Aorta (tissue), 5 donors: ENCODE measurements at places on chromosomes 5 and 9. TPM values are rescaled to one million over a fixed set of nuclear protein-coding genes. Genes with fewer than 3 reads are reported as not detected.

DNA sequence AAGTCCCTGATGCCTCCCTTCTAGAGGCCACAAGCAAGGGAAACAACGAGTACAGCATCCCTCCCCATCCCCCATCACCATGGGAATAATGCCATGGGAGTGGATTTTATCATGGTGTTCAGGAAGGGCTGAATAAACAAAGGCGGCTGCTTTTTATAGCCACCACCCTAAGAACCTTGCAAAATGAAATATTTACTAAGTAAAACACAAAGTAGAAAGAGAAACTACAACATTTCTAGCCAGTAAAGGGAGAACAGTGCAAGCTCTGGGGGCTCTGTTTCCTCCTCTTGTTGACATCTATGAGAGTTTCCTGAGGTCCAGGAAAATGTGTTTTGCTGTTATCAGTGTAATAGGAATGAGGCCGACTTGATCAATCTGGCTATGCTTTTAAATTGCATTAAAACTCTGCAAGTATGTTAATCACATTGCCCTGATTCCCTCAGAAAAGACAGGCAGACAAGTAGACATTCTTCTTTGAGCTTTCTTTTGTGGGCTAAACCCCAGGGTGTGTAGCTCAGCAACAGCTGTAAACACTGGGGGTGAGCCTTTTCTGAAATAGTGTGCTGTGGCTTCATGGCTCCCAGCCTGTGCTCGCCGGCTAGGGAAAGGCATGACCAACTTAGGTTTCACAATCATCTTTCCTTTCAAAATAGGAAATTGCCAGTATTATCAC lies 31.1 kb downstream of the SV2C start:
- no peaks in the 10 kb centered on the region for H3K36me3 ChIP-seq
- no peak overlapping the region for H3K4me3 ChIP-seq
- no peak for DNase-seq
- H3K4me1 ChIP-seq = no peaks in the 10 kb centered on the region
- H3K27me3 ChIP-seq = no peaks in the 10 kb centered on the region

- H3K27ac ChIP-seq = no peak overlapping the region
- peaks cover 3% of the 10 kb centered on the region for H3K36me3 ChIP-seq
- H3K4me3 ChIP-seq = no peak overlapping the region
- no peaks in the 10 kb centered on the region for H3K4me1 ChIP-seq
- peak; percentile 51 for DNase-seq
- H3K27me3 ChIP-seq = no peaks in the 10 kb centered on the region
These were observed 5.3 kb downstream of the NINJ1 start for GRCh38 chr9:93128715-93129224.

GFI1B gene
- not detected for polyA plus RNA-seq

IL31RA gene
- 1.3 TPM for polyA plus RNA-seq

DNA sequence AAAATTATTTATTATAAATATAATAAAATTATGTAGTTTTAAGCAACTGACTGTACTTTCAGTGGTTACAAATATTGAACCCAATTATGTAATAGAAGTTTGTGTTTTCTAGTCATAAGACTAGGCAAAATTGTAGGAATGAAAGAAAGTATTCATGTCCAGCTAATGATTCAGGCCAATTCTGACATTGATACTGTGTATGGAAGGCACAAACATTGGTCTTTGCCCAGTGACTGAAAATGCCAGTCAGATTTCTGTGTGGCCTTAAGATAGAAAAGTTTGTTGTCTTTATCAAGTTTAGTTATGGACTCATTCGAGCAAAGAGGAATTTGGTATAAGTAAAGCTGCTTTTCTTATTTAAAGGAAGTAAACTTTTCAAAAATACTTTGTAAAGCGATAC lies 60.3 kb downstream of the SLC12A2 start:
- H3K27me3 ChIP-seq = no peaks in the 10 kb centered on the region
- no peaks in the 10 kb centered on the region for H3K4me1 ChIP-seq
- H3K4me3 ChIP-seq = no peak overlapping the region

RPL12 gene
- 3,006 TPM for polyA plus RNA-seq

DNA sequence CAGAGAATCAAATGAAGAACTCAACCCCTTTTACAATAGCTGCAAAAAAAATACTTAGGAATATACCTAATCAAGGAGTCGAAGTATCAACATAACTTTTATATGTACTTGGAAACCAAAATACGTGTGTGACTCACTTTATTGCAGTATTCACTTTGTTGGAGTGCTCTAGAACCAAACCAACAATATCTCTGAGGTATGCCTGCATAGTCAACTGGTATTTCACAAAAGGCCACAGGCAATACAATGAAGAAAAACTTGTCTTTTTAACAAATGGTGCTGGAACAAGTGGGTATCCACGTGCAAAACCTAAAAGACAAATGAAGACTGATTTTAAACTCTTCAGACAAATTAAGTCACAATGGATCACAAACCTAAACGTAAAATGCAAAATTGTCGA lies 385.7 kb downstream of the TLE1 start:
- no peak overlapping the region for H3K4me3 ChIP-seq
- no peak for DNase-seq
- no peak overlapping the region for H3K27ac ChIP-seq
- H3K4me1 ChIP-seq = no peaks in the 10 kb centered on the region
- H3K36me3 ChIP-seq = no peaks in the 10 kb centered on the region

IL4 gene
- polyA plus RNA-seq = not detected

DNA sequence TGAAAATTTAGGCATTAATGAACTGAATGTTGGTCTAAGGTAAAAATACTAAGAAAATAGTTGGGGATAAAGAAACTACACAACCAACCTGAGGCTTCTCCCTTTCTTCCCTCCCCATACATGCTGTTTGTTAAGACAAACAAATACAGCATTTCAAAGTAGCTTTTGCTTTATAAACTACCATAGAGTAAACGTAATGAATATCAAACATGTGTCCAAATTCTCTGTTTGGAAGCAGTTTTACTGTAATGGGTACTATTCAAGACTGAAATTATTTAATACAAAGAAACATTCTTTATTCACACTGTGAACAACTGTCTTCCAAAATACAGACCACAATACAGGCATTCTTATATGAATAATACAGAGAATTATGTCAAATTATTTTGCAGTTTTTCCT lies 52.0 kb downstream of the SLC44A1 start:
- H3K27me3 ChIP-seq = no peaks in the 10 kb centered on the region
- no peak for DNase-seq
- H3K4me3 ChIP-seq = no peak overlapping the region

DNA sequence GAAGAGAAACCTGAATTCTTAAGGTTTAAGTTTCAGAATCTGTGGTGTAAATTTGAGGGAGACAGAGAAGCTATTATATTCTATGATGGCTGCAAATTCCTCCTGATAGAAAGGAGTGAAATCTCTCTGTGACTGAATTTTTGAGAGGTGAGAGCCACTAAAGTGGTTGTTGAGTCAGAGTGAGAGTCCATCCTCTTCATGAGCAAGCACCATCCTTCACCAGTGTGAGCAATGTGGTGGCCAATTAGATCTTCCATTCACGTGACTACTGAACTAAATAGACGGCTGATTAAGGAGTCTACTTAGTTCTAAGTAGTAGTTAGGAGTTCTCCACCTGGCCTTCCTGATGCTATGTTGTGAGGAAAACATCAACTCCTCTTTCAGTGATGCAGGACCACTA lies 147.8 kb upstream of the CCNH start:
- no peak overlapping the region for H3K4me3 ChIP-seq
- H3K27ac ChIP-seq = no peak overlapping the region
- no peaks in the 10 kb centered on the region for H3K36me3 ChIP-seq
- H3K4me1 ChIP-seq = no peaks in the 10 kb centered on the region
- no peak for DNase-seq

ANKRD20A1 gene
- 0.33 TPM for polyA plus RNA-seq

GRCh38 chr5:68227532-68228160 lies 12.1 kb downstream of the PIK3R1 start:
- H3K4me3 ChIP-seq = no peak overlapping the region
- no peak overlapping the region for H3K27ac ChIP-seq
- H3K27me3 ChIP-seq = no peaks in the 10 kb centered on the region
- H3K36me3 ChIP-seq = peaks cover 2% of the 10 kb centered on the region

GRCh38 chr9:214648-215493 lies at the start of gene DOCK8:
DOCK8 (plus strand) TSS chr9:214865; CDS start chr9:214977, 112 bp downstream.
- no peak within 1 kb of the TSS for H3K4me3 ChIP-seq
- no peak within 1 kb of the TSS for H3K27ac ChIP-seq
- no peaks in the 10 kb centered on the region for H3K27me3 ChIP-seq
- no peaks in the 10 kb centered on the region for H3K36me3 ChIP-seq
- peak; percentile 84 for DNase-seq
- H3K4me1 ChIP-seq = no peaks in the 10 kb centered on the region

GRCh38 chr5:76608833-76609232 lies 14.4 kb downstream of the F2RL2 start:
- no peaks in the 10 kb centered on the region for H3K4me1 ChIP-seq
- no peak overlapping the region for H3K27ac ChIP-seq
- no peak for DNase-seq

DNA sequence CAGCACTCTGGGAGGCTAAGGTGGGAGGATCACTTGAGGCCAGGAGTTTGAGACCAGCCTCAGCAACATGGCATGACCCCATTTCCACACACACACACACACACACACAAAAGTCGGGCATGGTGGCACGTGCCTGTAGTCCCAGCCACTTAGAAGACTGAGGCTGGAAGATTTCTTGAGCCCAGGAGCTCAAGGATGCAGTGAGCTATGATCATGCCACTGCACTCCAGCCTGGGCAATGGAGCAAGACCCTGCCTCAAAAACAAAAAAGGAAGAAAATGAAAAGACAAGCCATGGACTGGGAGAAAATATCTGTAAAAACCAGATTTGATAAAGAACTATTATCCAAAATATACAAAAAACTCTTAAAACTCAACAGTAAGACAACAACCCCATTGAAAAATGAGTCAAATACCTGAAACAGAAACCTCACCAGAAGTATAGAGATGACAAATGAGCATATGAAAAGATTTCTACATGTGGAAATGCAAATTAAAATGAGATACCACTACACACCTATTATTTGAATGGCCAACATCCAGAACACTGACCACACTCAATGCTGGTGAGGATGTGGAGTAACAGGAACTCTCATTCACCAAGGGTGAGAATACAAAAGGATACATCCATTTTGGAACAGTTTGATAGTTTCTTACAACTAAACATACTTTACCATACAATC lies 24.7 kb downstream of the DNAJA1 start:
- H3K36me3 ChIP-seq = peaks cover 15% of the 10 kb centered on the region
- no peak overlapping the region for H3K4me3 ChIP-seq
- H3K27me3 ChIP-seq = no peaks in the 10 kb centered on the region
- H3K4me1 ChIP-seq = no peaks in the 10 kb centered on the region

GRCh38 chr5:10567781-10568321 lies 4.0 kb downstream of the ANKRD33B start:
- no peak for DNase-seq
- no peaks in the 10 kb centered on the region for H3K36me3 ChIP-seq
- no peak overlapping the region for H3K4me3 ChIP-seq

DNA sequence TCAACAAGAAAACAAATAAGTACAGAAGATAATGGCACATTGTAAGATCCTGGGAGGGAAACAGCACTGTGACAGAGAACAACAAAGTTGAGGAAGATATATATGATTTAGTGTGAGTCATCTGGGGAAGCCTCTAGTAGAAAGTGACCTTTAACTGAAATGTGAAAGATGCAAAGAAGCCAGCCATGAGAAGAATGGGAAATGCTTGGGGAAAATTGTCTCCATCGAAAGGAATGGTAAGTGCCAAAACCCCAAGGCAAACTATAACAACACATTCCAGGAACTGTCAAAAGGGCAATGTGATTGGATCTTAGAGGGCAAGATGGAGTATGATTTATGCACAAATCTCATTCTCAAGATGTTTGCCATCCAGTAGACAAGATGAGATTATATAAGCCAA lies 537.8 kb upstream of the BRINP1 start:
- H3K27ac ChIP-seq = no peak overlapping the region
- H3K27me3 ChIP-seq = no peaks in the 10 kb centered on the region
- H3K4me1 ChIP-seq = no peaks in the 10 kb centered on the region
- no peaks in the 10 kb centered on the region for H3K36me3 ChIP-seq
- no peak overlapping the region for H3K4me3 ChIP-seq
- DNase-seq = no peak

GRCh38 chr5:181203777-181204112 lies 1.3 kb downstream of the TRIM7 start:
- no peak overlapping the region for H3K4me3 ChIP-seq
- DNase-seq = no peak
